ENCODE measurements at places on chromosomes 3 and 15.

DNA sequence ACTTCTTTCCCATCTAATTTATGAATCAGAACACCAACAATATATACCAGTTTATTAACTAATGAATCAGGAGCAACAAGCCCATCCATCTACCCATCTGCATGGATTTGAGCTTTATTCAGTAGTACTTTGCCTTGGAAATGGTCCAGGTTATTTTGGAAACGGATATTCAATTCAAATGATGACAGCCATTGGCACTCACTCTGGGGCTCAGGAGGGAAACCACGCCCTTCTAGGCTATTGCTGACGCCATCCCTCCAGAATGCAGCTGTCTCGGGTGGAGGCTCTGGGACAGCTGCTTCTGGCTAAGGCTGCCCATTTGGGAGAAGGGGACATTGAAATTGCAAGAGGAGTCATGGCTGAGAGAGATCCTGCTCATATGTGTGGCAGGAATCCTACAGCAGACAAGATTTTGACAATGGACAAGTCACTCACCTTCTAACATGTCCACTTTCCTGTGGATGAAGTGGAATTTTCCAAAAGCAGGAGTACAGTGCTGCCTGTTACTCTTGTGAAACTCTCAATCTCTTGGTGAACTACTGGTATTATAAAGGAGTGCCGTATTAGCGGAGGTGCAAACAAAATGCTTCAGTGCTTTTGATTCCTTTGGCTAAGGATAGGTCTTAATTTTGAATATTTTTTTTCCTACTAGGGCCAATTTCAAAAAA, 29.3 kb upstream of the TRAK1 start:
- DNase-seq: no peak

DNA sequence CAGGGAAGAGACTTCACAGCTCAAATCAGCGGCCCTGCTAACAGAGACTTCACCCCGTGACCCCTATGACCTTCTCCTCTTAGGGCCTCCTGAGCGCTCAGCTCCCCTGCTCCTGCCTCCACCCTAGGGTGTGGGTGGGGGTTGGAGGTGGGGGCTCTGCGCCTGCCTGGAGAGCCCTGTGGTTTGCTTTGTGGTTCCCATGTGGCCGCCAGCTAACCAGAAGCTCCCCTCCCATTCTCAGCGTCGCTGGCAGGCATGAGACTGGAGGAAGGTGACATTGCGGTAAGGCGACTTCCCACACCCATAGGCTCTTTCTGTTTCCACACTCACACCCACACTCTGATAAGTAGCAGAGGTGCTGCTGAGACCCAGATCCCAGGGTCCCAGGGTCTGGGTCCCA, 27.6 kb downstream of the XYLB start:
- no peak for DNase-seq

DNA sequence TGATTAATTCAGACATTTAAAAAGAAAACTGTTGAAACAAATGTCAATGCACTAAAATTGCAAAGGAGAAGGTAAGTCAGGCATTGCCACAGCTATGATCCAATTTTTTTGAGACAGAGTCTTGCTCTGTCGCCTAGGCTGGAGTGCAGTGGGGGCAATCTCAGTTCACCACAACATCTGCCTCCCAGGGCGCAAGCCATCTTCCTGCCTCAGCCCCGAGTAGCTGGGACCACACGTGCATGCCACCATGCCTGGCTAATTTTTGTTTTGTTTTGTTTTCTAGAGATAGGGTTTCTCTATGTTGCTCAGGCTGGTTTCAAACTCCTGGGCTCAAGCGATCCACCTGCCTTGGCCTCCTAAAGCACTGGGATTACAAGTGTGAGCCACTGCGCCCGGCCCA, 117.6 kb downstream of the FMN1 start:
- DNase-seq: no peak

DNA sequence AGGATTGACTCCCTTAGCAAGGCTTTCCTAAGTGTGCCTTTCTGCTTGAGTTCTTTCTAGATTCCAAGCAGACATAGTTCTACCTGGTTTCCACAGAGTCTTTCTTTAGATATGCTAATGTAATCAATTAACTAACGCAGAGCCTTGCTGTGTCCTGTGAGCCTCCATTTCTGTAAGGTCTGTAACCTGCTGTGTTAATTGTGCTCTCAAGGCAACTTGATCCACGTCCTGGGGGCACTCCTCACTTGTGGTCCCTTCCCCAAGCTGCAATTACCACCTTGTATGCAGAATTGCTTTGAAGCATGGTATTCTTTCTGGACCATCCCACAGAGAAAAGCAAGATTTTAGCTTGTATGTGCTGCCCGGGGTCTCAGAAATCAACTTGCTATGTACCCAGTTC, 29.5 kb upstream of the THSD4 start:
- no peak for DNase-seq

GRCh38 chr15:63250312-63250965, 27.0 kb upstream of the APH1B start:
- DNase-seq: no peak

DNA sequence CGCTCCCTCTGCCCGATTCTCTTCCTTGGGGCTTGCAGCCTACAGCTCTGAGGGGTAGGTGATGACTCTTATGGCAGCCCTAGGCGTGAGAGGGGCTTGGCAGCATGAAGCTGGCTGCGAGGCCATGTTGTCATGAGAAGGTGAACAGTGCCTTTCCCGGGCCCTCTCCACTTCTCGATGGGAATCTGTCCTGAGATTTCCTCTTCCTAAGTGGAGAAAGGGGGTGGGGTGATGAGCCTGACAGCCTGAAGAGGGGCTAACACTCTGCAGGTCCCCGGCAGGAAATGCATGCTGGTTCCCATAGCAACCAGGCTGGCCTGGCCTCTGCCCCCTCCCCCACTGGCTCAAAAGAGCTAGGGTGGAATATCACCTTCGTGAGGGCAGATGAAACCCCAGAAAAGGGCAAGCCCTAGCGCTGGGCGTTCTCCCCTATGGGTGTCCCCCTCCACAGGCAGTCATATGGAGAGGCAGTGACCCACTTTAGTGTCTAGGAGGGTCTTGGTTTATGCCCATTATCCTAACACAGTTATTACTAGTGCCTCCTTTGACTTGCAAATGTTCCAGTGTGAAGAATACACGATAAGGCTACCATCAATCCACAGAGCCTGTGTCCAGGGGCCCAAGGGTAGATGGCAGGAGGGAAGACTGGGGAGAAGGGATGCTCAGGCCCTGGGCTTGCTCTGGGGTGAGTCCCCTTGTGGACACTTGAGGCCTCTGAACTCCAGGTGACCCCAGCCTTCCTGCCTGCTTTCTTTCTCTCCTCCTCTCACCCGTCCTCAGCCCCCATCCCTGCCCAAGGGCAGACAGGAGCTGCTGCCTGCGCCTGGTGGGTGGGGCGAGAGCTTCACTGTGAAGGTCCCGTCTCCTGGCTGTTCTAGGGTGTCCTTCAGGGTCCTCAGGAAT, 13.2 kb downstream of the EPHB3 start:
- DNase-seq: no peak

DNA sequence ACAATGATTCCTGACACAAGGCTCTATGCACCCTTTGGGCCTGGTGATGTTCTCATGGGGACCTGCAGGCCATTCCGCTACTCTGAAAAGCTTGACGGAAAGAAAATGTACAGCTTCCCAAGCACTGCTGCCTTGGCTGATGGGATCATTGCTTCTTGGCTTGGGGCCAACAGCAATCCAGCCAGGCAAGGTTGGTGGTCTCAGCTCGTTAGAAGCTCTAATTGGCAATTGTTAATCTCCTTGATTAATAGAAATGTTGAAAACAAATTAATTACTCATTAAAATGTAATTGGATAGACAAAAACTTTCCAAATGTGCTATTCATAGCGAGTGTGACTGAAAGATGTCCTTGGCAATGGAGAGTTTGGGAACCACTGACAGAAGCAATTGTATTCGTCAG, 16.3 kb upstream of the MYZAP start:
- no peak for DNase-seq

DNA sequence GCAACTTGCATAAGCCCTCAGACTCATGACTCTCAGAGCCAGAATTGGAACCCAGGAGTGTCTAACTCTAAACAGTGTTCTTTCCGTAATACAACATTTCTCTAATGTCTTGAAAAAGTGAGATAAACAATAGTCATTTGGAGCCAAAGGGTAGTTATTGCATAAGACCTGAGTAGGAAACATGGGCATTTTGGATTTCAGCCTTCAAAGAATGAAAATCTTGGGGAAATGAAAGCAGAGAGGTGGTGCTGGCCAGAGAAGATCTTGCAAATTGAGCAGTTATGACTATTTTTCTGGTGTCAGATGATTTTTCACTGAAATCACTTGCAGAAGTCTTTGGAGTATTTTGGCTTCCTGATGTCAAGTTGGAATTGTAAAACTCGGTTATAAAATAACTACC, 379.4 kb downstream of the DIPK2A start:
- no peak for DNase-seq

GRCh38 chr3:132444383-132444782, 27.1 kb downstream of the DNAJC13 start:
- DNase-seq: no peak

GRCh38 chr15:42085236-42085605, 9.1 kb downstream of the PLA2G4D start:
- DNase-seq: no peak

GRCh38 chr3:137097386-137097785, 139.6 kb downstream of the IL20RB start:
- DNase-seq: no peak

DNA sequence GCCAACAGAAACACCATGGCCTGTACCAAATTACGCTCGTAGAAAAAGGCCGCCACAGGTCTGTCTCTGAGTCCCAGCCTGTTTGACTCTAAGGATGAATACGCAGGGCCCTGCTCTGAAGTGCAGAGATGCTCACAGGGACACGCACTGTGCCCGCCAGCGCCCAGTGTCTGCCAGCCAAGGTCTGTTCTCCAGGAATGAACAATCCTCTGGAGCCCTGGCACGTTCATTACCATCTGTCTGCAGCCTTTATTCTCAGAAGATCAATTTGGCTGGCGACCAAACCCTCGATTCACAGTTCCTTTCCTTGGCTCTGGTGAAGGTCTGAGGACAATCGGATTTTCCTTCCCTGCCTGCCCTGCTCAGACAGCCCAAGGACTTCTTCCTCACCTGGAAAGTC, 66.3 kb downstream of the NIPA2 start:
- DNase-seq: no peak

GRCh38 chr15:63051156-63052066, 8.9 kb downstream of the TPM1 start:
- DNase-seq: no peak

DNA sequence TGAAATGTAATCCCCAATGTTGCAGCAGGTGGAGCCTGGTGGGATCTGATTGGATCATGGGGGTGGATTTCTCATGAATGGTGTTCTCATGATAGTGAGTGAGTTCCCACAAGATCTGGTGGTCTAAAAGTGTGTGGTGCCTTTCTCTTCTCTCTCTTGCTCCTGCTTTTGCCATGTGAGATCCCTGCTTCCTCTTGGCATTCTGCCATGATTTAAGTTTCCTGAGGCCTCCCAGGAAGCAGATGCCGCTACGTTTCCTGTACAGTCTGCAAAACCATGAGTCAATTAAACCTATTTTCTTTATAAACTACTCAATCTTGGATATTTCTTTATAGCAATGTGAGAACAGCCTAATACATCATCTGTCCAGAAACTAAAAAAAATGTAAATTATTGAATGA, 298.3 kb downstream of the MEX3B start:
- DNase-seq: no peak

- DNase-seq: no peak
Measured at GRCh38 chr15:81256916-81257315, 60.2 kb downstream of the IL16 start.

DNA sequence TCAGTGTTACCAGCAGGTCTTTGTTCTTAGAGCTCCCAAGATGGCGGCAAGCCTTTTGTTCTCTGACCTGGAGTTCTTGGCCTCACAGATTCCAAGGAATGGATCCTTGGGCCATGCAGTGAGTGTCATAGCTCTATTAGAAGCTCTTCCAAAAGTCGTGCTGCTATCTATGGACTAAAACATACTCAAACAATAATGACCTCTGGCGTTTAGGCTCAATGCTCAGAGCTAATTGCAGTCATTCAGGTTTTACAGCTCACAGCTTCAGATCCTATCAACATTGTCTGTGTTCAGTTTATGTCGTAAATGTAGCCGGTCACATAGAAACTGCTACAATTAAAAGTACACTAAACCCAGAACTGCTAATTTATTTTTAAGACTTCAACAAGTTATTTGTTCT, 22.2 kb downstream of the CCRL2 start:
- DNase-seq: no peak

GRCh38 chr3:46296826-46297225, 54.6 kb downstream of the CCR3 start:
- DNase-seq: no peak

GRCh38 chr3:13839726-13840340, 40.0 kb downstream of the WNT7A start:
- DNase-seq: no peak

DNA sequence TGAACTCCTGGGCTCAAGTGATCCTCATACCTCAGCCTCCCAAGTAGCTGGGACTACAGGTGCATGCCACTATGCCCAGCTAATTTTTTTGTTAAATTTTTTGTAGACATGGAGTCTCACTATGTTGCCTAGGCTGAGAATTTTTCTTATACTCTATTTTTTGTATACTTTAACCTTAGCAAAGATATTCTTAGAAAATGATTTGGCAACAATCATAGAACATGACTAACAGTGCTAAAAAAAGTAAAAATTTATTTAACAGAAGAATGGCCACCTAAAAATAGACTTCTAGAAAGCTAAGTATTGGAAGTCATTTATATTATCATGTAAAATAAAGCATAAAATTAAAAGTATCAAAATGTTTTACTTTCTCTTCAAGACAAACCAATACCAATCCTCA, 322.3 kb downstream of the PLCL2 start:
- no peak for DNase-seq

DNA sequence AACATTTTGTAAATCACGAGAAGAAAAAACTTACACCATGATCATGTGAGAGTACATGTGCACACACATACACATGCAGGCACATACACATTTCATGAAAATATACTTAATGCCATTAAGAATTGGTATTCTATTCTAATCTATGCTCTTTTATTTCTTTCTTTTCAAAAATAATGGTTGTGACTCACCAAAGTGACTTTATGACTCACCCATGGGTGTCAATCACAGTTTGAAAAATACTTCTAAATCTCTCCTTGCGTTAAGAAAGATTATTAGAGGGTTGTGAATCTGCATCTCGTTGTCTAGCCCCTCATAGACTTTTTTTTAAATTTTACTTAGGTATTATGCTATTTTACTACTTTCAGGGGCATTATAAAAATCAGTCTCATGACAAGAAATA, 254.2 kb downstream of the TUSC7 start:
- DNase-seq: no peak

DNA sequence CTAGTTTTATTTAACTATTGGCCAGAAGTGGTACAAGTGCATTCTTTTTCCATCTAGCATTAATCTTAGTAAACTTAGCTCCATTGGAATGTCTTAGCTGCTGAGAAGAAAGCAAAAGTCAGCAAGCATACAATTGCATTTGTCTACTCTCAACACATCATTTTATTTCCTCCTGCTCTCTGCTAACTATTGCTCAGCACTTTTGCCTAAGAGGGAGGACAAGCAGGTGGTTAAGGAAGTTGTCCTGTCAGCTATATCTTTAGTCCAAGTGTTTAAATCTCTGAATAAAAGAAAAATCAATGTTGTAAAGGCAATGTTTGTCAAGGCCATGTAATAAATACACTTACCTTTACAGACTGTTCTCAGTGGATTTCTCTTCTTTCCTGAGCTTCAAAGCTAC, 51.0 kb downstream of the FHIT start:
- DNase-seq: no peak
